ENCODE measurements at places on chromosomes 11 and 22. TPM values are rescaled to one million over a fixed set of nuclear protein-coding genes. Genes with fewer than 3 reads are reported as not detected.

DNA sequence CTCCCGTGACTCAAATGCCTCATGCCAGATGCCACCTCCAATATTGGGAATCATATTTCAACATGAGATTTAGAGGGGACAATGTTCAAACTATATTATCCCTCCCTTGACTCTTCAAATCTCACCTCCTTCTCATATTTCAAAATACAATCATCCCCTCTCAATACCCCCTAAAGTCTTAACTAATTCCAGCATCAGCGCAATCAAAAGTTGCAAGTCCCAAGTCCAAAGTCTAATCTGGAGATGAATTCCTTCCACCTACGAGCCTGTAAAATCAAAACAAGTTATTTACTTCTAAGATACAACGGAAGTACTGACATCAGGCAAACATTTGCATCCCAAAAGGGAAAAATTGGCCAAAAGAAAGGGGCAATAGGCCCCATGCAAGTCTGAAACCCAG lies 67.2 kb upstream of the SC5D start:
- DNase-seq, result no peak

GRCh38 chr11:15406851-15407351 lies 292.2 kb downstream of the INSC start:
- no peak for DNase-seq

- DNase-seq, result no peak
These were observed 17.4 kb downstream of the CABIN1 start for GRCh38 chr22:24028533-24028932.

- no peak for DNase-seq
These were observed 134.7 kb upstream of the PGR start for GRCh38 chr11:101264306-101264705.

DNA sequence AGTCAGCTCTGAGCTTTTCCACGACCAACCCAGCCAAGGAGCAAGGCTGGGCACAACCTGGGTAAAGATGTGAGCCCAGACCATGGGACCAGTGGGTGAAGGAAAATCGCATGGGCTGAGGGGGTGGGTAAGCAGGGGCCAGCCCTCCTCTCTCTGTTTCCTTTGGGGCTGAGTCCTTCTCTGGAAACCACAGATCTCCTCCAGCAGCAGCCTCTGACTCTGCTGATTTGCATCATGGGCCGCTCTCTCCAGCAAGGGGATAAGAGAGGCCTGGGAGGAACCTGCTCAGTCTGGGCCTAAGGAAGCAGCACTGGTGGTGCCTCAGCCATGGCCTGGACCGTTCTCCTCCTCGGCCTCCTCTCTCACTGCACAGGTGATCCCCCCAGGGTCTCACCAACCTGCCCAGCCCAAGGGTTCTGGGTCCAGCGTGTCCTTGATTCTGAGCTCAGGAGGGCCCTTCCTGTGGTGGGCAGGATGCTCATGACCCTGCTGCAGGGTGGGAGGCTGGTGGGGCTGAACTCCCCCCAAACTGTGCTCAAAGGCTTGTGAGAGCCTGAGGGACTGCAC lies 67.8 kb downstream of the GGTLC2 start:
- no peak for DNase-seq

DNA sequence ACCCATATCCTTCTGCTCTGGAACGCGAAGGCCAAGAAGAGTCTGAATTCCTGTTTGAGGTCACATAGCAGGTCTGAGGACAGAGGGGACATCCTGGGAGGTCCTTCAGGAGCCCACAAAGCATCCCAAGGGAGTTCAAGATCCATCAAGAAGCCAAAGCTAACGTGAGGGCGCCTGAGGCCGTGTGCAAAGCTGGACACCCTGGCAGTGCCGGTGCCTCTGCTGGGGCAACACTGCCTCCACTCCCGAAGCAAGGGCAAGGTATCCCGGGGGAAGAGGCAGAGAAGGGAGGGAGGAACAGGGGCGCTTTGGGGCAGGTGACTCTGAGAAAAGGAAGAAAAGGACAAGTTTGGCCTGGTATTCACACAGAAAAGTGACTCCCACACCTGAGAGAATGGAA lies 50.3 kb upstream of the CDON start:
- DNase-seq, result no peak

Gene P2RY6
- 2.2 TPM for total RNA-seq

Gene LRRC56
- total RNA-seq, result 3.4 TPM
